Stimulated activated CD4-positive, alpha-beta T cell treated with anti-CD3 and anti-CD28 coated beads, Interleukin-1b, Interleukin-23, amount 100 ng/mL, for 24 hours (primary cell): ENCODE measurements at places on chromosomes 3 and 15.
A peak's percentile ranks its signal among the peaks of the same experiment; 100 is the strongest.

GRCh38 chr3:43255662-43256061, 30.7 kb upstream of the SNRK start:
- no peak for DNase-seq

DNA sequence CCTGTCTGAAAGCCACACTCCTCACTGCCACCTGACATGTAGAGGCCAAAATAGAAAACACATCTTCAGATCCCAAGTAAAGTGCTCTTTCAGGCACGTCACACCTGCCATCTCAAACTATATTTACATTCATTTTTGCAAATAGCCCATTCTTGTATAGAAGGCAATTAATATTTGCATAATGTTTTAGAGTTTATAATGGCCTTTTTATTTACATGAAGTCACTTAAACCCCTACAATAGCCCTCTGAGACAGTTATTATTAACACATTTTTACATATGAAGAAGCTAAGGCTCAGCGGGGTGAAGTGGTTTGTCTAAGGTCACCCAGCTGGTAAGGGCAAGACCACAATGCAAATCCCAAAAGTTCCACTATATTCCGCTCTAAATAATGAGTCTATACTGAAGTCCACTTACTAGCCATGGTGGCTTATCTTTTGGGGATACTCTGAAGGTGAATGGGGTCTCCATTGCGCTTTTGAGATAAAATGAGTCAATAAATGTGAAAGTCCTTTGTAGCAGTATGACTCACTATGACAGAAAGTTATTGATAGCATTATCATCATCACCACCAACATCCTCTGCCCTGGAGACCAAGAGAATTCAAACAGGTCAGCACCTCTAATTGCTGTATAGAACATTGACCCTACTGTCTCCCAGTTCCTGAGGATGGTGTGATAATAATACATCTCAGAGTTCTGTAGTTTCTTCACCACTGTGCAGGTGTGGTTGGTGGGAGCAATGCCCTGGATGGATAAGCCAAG, 155.9 kb upstream of the BCL6 start:
- DNase-seq: no peak

GRCh38 chr3:9500108-9501050, 53.2 kb downstream of the LHFPL4 start:
- peak; percentile 31 for DNase-seq

GRCh38 chr3:112364291-112364690, 31.3 kb downstream of the CD200 start:
- DNase-seq: no peak

DNA sequence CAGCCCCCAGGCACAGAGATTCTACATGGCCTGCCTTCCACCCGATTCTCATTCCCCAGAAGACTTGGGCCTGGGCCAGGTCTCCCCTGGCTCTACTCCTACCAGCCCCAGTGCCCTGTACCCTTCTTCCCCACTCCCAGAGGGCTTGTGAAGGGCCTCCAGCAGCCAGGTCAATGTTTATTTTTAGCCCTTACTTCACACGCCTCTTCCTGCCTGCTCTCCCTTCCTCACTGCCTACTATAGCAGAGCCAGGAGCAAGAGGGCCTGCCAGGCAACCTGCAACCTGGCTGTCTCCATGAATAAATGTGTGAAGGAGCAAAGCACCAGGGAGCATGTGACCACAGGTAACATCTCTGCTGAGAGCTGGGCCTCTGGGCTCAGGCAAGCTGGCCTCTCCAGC, 26.4 kb upstream of the APEH start:
- DNase-seq: no peak

DNA sequence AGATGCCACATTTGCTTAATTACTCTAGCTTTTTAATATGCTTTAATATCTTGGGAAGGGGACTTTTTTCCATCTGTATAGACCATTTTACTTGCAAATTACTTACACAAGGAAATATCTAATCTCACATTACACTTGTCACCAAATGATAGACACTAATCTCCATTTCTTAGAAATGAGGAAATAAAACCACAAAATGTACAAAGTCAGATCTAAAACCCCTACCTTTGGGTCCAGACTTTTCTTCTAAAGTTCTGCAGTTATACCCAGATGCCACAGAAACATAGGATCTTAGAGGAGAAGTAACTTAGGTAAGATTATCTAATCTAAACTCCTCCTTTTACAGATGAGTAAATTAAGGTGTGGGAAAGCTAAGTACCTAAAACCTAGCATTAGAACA, 44.3 kb downstream of the CD200R1L start:
- no peak for DNase-seq

DNA sequence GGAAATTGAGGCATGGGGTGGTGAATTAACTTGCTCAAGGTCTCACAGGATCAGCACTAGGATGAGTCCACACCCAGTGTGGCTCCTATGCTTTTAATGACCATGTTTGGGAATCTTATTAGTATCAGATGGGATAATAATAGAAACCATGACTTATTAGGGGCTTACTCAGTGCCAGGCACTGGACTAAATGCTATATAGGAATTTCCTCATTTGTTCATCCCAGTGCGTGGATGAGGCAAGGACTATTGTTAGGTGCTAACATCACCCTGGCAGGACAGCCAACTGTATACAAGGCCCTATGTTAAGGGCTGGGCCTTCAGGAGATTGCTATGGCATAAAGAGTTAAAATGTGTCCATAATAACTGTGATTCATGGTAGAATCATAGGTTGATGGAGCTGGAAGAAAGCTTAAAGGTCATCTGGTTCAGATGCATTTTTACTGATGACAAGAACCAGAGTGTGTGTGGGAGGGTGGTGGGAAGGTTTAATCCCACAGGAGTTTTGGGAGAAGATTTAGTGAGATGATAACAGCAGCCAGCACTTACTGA, 4.7 kb upstream of the FEM1B start:
- DNase-seq: no peak

- no peak for DNase-seq
These were observed 150.3 kb downstream of the AGBL1 start for GRCh38 chr15:86229936-86230335.

- DNase-seq: peak; percentile 21
These were observed 14.5 kb downstream of the EMC4 start for GRCh38 chr15:34239151-34239808.
